ENCODE measurements at places on chromosomes 5 and 9. TPM values are rescaled to one million over a fixed set of nuclear protein-coding genes. Genes with fewer than 3 reads are reported as not detected.

Gene GPR151
- polyA plus RNA-seq = not detected

Gene PCDHGA6
- 0.96 TPM for polyA plus RNA-seq

Gene PCDHGA9
- polyA plus RNA-seq = 0.25 TPM

Gene WNT8A
- not detected for polyA plus RNA-seq

Gene IL31RA
- polyA plus RNA-seq = 2.9 TPM

Gene SLC25A48
- 0.05 TPM for polyA plus RNA-seq

Gene SLC25A2
- polyA plus RNA-seq = not detected

Gene ADAMTS12
- 7.9 TPM for polyA plus RNA-seq

Gene MCC
- 18.0 TPM for polyA plus RNA-seq

Gene SMIM23
- polyA plus RNA-seq = not detected

Gene TENT4A
- polyA plus RNA-seq = 5.3 TPM

Gene LIFR
- 1.6 TPM for polyA plus RNA-seq

Gene GKAP1
- 0.29 TPM for polyA plus RNA-seq

Gene MED10
- 38.5 TPM for polyA plus RNA-seq

Gene ATOSB
- 38.1 TPM for polyA plus RNA-seq

Gene CARTPT
- not detected for polyA plus RNA-seq

Gene PCDHA4
- polyA plus RNA-seq = not detected

Gene CHSY3
- 0.37 TPM for polyA plus RNA-seq

Gene PDZD2
- polyA plus RNA-seq = 0.69 TPM

Gene CCL21
- not detected for polyA plus RNA-seq

Gene PHYHD1
- 1.8 TPM for polyA plus RNA-seq

Gene ADAMTS19
- 0.01 TPM for polyA plus RNA-seq

Gene ARL14EPL
- polyA plus RNA-seq = not detected

Gene GRM6
- not detected for polyA plus RNA-seq

Gene TMEFF1
- polyA plus RNA-seq = 0.32 TPM

Gene SLC36A3
- polyA plus RNA-seq = not detected

Gene CCDC107
- 13.4 TPM for polyA plus RNA-seq

Gene CCDC187
- not detected for polyA plus RNA-seq

Gene RAD17
- 8.7 TPM for polyA plus RNA-seq

Gene GLIPR2
- polyA plus RNA-seq = 2.4 TPM

Gene CPEB4
- polyA plus RNA-seq = 12.0 TPM

Gene AP3S1
- polyA plus RNA-seq = 55.3 TPM

Gene LVRN
- not detected for polyA plus RNA-seq

Gene CATSPER3
- polyA plus RNA-seq = 0.09 TPM

Gene DMRTA1
- 0.36 TPM for polyA plus RNA-seq

Gene HRH2
- polyA plus RNA-seq = 0.01 TPM

Gene THG1L
- 17.1 TPM for polyA plus RNA-seq

Gene PSMD5
- 24.9 TPM for polyA plus RNA-seq

Gene CNTFR
- not detected for polyA plus RNA-seq

Gene DRD1
- polyA plus RNA-seq = not detected

Gene FIBCD1
- 1.8 TPM for polyA plus RNA-seq

Gene IRX4
- polyA plus RNA-seq = 20.4 TPM

Gene SAXO1
- not detected for polyA plus RNA-seq

Gene GNA14
- polyA plus RNA-seq = not detected

Gene NTRK2
- 0.07 TPM for polyA plus RNA-seq

Gene ST8SIA4
- polyA plus RNA-seq = not detected

Gene PGM5
- 0.12 TPM for polyA plus RNA-seq
